ENCODE measurements at places on chromosomes 13 and 19. TPM values are rescaled to one million over a fixed set of nuclear protein-coding genes. Genes with fewer than 3 reads are reported as not detected.

GRCh38 chr19:1853295-1854038 lies 5.2 kb upstream of the REXO1 start:
- peak; percentile 90 for DNase-seq

GRCh38 chr19:30870876-30871275 lies 478.4 kb downstream of the TSHZ3 start:
- DNase-seq, result peak; percentile 43

- DNase-seq, result no peak
Observed at GRCh38 chr13:35714121-35714520, 237.6 kb upstream of the MAB21L1 start.

GRCh38 chr13:40158218-40158617 lies 502.8 kb downstream of the COG6 start:
- DNase-seq, result no peak

Gene SCN1B
- total RNA-seq, result 12.0 TPM

GRCh38 chr19:42158926-42159325 lies 26.7 kb upstream of the POU2F2 start:
- no peak for DNase-seq

Data from glutamatergic neuron (in vitro differentiated cells).